ENCODE measurements at places on chromosomes 11 and 22.

GRCh38 chr11:116929414-116930090 lies 92.1 kb upstream of the APOA1 start:
- DNase-seq, result no peak

GRCh38 chr11:30387891-30388861 lies 65.3 kb downstream of the ARL14EP start:
- DNase-seq, result no peak

- DNase-seq, result no peak
Measured at GRCh38 chr11:77525455-77526091, 51.7 kb upstream of the PAK1 start.

DNA sequence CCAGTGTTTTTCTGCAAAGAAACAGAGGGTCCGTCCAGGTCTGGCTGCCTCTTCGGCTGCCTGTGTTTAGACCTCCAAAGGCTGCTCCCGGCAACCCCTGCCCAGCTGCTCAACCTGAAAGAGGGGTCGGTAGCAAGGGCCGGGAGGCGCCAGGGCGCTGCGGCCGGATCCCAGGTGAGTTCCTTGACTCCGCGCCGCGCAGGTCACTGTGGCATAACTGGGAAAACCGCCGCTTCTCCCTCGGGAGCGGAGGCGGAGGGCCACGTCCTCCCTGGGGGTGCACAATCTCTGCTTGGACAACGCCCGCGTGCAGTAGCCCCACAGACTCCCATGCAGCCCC lies 1.0 kb upstream of the BRSK2 start:
- DNase-seq, result no peak

DNA sequence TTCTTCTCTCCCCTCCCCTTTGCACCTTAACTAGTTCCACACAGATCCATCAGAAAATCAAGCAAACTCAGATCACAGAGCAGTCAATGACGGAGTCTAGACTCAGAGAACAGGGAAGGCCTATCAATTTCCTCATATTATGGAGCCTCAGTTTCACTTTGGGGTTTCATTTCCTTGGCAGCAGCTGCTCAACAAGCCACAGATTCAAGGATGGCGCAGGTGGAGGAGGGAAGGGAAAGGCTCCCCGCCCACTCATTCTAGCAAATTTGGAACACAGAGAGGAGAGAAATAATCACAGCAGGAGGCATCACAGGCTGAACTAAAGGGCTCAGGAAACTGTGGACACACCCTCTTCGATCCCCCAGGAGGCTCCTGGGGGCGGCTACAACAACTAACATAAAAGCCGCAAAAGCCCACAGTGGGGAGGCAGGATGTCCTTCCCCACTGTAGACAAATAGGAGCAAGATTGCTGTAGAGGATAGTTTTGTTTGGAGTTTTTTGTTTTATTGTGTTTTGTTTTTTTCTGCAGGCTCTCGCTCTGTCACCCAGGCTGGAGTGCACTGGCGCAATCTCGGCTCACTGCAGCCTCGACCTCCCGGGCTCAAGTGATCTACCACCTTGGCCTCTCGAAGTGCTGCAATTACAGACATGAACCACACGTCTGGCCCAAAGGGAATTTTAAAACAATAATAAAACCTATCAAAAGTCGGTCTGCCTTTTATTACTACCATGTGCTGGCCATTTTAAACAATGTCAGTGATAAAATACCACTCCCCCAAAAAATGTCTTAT lies 3.4 kb downstream of the PLAAT3 start:
- no peak for DNase-seq

GRCh38 chr11:64265176-64266160 lies 14.1 kb downstream of the PLCB3 start:
- DNase-seq, result no peak

GRCh38 chr11:29063630-29064361 lies 953.0 kb downstream of the KCNA4 start:
- no peak for DNase-seq

DNA sequence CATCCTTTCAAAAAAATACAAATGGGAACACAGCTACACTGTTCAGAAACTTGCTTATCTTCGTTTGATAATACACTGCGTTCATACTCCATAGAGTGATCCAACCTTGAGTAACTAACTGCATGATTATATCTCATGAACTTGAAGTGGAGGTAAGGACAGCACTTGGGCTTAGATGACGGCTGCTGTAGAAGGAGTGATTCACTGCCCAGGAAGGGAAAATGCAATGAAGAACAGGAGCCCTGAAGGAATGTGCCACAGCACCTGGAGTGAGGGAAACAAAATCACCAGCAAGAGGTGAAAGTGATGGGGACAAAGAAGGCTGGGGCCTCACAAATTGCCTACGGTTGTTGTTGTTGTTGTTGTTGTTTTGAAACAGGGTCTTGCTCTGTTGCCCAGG lies 44.1 kb upstream of the SC5D start:
- DNase-seq, result no peak

GRCh38 chr22:46251816-46252380 lies 1.8 kb upstream of the CDPF1 start:
- no peak for DNase-seq

- DNase-seq, result no peak
Measured at GRCh38 chr22:21677606-21678443, 12.0 kb downstream of the PPIL2 start.

GRCh38 chr22:27634043-27634740 lies 167.4 kb downstream of the MN1 start:
- DNase-seq, result no peak

DNA sequence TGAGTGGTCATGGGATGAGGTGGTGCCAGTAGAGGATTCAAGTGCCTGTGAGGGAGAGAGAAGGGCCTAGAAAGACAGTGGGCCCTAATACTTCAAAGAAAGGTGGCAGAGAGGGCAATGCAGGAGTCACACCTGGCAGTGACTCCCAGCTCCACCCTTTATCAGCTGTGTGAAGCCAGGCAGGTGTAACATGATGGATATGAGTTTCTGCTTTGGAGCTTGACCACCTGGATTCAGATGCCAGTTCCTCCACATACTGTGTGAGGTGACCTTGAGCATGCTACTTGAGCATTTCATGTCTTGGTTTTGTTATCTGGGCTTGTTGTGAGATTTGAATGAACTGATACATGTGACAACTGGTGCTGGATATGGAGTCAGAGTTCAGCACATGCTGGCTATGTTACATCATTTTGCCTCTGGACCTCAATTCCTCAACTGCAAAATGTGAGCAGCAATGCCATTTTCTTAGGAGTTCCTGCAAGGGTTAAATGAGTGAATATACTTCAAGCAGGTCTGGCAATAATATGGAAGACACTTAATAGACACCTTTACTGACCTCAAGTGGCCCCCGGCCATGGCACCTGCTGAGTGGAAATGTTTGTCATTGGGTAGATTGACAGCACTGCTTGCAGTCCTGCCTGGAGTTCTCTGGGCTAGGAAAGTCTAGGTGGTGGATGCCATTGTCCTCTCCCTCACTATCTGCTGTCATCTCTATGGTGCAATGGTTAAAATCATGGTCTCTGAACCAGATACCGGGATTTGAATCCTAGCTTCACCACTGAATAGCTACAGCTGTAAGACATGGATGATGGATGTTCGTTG lies 83.3 kb downstream of the MICAL2 start:
- no peak for DNase-seq

DNA sequence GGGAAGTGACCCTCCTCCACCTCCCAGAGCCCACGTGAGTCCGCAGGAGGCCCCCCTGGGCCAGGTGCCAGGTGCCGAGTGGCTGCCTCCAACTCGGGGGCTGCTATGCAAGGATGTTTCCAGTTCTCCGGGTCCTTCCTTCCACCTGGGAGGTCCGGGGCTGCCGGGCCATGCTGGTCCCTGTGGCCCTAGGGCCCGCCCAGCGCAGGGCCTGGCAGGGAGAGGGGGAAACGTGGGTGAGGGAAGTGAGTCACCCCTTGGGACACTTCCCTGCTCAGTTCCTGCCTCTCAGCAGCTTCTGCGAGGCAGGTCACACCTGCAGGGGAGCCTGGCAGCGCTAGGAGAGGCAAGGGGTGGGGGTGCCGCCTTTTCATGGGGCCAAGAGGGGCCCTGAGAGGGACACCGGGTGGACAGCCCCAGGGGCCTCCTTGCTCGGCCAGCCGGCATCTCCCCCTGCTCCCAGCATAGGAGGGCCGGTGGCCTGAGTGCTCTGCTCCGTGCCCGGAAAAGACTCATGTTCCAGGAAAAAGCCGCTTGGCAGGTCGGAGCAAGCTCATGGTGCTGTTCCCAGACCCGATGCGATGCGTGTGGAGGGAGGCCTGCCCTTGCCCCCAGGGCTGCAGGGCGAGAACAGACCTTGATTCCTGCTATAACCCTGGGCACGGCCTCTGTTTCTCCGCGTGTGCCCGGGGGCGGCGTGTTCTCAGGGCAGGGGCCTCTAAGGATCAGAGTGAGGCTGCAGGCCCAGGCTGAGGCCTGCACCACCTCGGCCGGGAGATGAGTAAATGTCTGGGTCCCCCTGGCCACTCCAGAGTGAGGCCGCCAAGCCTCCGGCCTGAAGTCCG lies 30.3 kb upstream of the WNT7B start:
- no peak for DNase-seq

- no peak for DNase-seq
Measured at GRCh38 chr11:78773077-78773476, 198.4 kb upstream of the NARS2 start.

GRCh38 chr11:32034680-32035079 lies 56.2 kb upstream of the RCN1 start:
- no peak for DNase-seq

GRCh38 chr22:38075105-38075825 lies 8.7 kb downstream of the SLC16A8 start:
- DNase-seq, result no peak

DNA sequence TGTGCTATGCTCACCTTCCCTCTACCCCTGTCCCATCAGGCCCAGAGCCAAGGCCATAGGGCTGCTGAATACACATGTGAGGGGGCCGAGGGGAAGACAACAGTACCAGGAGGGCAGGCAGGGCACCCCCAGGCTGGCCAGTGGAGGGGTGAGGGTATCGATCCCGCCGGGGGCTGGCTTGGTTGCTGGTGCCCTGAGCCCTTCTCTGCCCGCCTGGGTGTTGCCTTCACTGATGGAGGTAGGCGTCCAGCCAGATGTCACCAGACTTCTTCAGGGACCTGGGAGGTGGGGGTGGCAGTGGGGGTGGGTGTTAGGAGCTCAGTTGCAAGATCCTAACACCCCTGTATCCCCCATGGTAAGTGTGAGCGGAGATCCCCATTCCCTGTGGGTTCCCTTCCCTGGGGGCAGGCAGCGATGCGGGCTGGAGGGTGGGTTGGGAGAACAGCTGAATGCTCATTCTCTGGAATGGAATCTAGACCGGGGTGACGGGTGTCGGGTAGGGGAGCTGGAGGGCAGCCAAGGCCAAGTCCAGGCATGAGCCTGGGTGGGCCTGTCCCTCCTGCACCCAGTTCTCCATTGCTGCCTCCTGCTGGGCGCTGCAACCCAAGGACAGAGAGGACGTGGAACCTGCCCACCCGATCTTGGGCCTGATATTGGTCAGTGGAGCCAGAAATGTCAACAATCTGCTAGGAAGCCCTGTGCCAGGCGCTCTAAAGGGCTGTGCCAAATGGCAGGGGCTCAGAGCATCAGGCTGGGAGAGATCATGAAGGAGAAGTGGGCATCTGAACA lies 17.6 kb downstream of the FADS3 start:
- DNase-seq, result no peak

DNA sequence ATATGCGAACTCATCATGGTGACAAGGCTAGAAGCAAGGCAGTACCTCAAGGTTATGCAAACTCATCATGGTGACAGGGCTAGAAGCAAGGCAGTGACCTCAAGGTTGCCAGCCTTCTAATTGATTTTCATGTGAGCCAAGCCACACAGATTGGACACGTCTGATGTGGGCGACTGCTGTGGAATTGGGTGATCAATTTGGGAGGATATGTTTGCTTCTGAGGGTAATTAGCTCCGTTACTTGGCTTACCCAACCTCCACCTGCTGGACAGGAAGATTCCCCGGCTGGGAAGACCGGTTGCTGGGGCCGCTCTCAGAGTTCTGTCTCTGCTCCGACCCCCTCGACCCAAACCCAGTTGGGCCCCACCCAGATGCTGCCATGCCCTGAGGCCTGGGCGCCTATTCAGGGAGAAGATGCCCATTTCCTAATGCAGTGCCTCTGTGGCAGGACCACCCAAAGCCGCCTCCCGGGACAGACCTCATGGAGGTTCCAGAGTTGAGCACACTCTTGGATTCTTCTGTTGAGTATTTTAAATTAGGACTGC lies 69.9 kb upstream of the SHANK2 start:
- DNase-seq, result no peak

GRCh38 chr11:93744669-93745004 lies 3.2 kb downstream of the C11orf54 start:
- DNase-seq, result no peak

GRCh38 chr11:115506954-115507675 lies 2.9 kb upstream of the CADM1 start:
- DNase-seq, result no peak

DNA sequence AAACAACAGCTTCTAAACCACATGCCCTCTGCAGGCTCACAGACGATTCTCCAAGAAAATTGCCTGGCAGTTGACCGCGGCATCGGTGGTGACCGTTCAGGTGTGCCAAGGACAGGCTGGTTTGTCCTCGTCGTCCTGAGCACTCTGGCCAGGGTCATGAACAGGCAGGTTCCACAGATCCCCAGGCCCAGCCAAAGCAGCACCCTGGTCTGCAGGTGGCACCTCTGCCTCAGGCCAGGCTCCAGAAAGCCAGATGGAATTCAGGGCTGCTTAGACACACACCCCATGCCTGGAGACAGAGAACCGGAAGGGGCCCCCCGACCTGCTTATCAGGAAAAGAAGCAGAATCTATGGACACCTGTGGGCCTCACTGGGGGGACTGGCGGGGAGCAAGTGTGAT lies 338.7 kb downstream of the BRD1 start:
- DNase-seq, result no peak

DNA sequence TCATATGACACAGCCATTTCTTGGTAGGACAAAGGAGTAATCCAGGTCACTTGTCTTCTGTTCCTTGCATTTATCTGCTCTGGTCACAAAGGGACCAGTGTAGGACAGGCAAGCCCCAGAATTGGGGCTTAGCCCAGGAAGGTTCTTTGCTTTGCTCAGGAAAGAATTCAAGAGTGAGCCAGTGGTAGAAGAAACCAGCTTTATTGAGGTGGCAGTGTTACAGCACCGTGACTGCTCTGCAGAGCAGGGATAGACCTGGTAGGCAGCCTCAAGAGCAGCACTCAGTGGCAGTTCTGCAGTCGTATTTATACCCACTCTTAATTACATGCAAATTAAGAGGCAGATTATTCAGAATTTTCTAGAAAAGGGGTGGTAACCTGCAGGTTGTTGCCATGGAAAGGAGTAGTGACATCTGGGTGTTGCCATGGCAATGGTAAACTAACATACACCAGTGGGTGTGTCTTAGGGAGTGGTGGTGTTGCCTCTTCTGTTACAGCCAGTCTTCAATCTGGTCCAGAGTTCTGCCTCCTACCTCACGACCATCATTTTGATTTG lies 84.9 kb upstream of the RAB1B start:
- DNase-seq, result no peak

- no peak for DNase-seq
Measured at GRCh38 chr11:58640386-58641023, 18.0 kb downstream of the CNTF start.

Measured in esophagus squamous epithelium (tissue), 5 donors.